ENCODE measurements at places on chromosomes 1 and 21. TPM values are rescaled to one million over a fixed set of nuclear protein-coding genes. Genes with fewer than 3 reads are reported as not detected.

The NASP gene
- total RNA-seq, result 76.0 TPM

The TMPRSS15 gene
- total RNA-seq, result not detected

The SPRR2G gene
- total RNA-seq, result not detected

- DNase-seq, result no peak
Measured at GRCh38 chr1:224182057-224182865, 779 bp upstream of the DEGS1 start.

DNA sequence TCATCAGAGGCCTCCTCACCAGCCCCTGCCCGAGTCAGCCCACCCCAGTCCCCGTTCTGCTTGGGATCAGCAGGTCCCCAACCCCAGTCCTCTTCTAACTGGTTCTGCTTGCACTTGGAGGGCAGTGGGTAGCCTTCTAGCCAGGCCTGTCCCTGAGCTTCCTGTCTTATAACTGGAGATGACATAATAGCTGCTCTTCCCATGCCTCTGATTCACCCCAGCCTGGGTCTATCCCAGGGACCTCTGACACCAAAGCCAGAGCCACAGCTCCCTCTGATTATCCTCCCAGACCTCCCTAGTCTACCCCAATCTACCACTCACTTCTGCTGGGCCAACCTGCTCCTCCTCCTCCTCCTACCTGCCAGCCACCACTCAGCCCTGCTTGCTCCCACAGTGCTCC, 31.4 kb downstream of the IQGAP3 start:
- no peak for DNase-seq

Data from urinary bladder (tissue), 4 donors.